Neural crest cell (in vitro differentiated cells): ENCODE measurements at places on chromosomes 13 and 19.

DNA sequence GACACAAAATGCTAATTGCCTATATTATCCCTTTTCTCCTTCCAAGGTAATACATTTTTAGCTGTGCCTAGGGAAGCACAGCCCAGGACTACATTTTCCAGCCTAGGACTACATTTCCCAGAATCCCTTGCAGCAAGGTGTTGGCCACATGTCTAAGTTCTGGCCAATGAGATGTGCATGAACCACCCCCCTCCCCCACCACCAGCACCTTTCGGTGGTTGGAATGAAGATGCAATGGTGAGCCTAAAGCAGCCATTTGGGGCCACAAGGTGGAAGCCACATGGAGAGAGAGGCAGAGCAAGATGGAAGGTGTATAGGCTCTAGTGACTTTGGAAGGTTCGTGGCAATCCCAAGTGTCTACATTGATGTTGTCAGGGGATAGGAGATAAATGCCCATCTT, 16.2 kb downstream of the UNC13A start:
- DNase-seq, result peak; percentile 11

DNA sequence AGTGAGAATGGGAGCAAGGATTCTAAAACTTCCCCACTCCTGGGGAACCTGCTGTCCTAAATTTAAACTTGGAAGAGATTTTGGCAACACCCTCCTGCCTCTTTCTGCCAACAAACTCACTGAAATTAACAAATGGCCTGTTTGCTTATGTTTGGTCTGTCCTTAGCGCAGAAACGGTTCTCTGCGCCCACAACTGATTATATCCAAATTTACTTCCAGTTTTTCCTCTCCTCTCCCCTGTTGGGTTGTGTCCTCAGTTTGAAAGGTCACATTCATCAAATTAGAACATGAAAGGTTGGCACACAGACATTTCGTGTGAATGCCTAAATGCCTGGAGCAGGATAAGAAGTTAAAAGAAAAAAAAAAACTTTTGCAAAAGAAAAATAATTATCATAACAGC, 56.4 kb upstream of the MRI1 start:
- DNase-seq, result no peak

GRCh38 chr13:110438776-110439175, 122.7 kb downstream of the RAB20 start:
- no peak for DNase-seq

DNA sequence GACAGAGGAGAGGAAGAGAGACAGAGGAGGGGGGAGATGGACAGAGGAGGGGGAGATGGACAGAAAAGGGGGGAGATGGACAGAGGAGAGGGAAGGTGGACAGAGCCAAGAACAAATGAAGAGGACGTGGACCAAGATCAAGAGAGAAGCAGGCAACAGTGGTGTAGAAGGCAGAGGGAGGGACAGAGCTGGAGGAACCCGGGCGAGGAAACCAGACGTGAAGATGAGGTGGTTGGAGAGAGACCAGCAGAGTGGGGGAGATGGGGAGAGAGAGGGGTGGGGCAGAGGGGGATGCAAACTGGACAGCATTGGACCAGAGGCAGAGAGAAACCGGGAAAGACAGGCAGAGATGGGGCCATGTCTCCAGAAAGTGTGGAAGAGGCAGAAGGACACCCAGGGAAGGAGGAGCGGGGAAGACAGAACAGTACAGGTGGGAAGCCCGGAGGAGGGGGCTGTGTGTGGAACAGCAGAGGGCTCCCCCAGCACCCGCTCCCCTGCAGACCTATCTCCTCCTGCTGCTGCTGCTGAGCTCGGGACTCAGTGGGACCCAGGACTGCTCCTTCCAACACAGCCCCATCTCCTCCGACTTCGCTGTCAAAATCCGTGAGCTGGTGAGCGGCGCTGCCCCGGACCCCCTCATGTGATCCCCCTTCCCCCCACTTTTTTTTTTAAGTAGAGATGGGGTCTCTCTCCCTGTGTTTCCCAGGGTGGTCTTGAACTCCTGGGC, 1.3 kb downstream of the FLT3LG start:
- no peak for DNase-seq

- no peak for DNase-seq
Observed at GRCh38 chr13:72489751-72490150, 237.7 kb downstream of the MZT1 start.

DNA sequence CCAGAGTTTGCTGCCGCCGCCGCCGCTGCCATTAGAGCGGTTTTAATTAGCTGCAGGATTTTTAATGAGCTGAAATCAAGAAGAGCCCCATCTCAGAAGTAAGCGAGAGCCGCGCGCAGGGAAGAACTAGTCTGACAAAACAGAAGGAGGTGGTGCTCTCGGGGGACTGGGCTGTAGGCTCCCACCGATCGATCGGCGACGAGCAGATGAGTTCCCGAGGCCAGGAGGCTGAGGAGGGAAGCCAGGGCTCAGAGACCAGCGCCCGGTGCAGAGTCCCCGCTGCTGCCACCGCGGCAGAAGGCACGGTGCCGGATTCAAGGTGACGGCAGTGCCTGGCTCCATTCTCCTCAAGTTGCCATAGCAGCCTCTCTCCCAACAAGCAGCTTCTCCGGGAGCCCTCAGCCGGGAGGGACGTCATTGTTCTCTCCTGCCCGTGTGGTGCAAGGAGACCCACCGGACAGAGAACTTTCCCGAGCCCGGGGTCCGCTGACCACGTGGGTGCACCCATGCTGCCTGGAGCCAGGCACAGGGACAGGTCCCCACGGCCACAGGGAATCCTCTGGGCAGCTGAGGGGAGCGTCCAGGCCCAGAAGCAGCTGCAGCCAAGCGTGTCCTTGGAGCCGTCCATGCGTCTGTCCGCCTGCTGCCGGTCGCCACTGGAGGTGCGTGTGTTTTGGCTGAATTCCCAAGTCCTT, 62.9 kb downstream of the CHST8 start:
- peak; percentile 14 for DNase-seq

GRCh38 chr19:1618157-1619093, 13.2 kb upstream of the UQCR11 start:
- no peak for DNase-seq

DNA sequence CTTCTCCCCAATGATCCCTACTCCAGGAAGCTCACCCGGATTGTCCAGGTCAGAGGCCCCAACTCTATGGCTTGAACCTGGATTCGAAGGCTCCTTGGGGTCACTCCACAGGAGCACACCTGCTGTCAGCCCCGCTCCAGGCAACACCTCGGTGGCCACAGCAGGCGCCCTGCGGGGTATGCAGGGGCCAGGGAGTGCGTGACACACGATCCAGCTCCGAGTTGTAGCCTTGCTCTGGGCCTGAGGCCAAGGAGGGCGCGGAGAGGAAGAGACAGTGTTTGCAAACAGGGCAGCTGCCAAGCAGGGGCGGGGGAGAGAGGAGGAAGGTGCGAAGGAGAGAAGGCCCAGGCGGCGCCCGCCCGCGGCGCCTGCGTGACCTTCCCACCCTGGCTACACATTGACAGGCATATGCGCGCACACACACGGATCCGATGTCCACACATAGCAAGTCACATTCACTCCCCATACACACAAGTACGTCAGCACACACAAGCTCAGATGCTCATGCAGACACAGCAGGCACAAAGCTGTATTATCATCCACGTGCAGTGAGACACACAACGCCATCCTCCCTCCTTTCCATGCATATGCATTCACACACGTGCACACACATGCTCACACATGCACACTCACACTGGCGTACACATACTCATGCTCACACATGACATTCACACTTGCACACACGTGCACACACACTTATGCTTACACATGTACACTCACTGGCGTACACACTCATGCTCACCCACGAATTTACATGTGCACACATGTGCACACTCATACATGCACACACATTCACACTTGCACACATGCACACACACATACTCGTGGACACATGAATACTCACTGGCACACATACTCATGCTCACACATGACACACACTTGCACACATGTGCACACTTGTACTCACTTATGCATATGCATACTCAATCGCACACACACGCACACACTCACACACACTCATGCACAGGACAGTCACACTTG, 10.4 kb downstream of the SBK2 start:
- DNase-seq, result no peak

GRCh38 chr19:7887408-7888144, 734 bp upstream of the LRRC8E start:
- DNase-seq, result no peak

DNA sequence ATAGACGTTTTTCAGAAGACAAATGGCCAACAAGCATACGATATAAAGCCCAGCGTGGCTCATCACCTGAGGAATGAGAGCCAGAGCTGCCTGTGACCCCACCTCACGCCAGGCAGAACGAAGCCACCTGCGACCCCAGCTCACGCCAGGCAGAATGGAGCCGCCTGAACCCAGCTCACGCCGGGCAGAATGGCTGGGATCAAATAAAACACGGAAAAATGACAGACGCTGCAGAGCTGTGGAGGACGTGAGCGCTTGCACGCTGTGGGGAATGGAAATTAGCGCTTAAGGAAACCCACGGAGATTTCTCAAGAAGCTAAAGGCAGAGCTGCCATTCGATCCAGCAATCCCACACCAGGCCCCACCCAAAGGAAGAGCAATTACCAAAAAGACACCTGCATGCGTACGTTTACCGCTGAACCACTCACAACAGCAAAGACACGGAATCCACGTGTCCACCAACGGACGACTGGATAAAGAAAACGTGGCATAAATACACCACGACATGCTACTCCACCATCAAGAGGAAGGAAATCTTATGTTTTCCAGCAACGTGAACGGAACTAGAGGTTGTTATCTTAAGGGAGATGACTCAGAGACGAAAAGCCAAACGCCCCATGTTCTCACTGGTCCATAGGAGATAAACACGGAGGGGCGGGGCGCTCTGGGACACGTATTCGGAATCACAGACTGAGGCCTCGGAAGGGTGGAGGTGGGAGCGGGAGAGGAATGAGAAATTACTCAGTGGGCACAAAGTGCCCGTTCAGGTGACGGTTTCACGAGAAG, 30.7 kb upstream of the C13orf46 start:
- DNase-seq, result no peak

DNA sequence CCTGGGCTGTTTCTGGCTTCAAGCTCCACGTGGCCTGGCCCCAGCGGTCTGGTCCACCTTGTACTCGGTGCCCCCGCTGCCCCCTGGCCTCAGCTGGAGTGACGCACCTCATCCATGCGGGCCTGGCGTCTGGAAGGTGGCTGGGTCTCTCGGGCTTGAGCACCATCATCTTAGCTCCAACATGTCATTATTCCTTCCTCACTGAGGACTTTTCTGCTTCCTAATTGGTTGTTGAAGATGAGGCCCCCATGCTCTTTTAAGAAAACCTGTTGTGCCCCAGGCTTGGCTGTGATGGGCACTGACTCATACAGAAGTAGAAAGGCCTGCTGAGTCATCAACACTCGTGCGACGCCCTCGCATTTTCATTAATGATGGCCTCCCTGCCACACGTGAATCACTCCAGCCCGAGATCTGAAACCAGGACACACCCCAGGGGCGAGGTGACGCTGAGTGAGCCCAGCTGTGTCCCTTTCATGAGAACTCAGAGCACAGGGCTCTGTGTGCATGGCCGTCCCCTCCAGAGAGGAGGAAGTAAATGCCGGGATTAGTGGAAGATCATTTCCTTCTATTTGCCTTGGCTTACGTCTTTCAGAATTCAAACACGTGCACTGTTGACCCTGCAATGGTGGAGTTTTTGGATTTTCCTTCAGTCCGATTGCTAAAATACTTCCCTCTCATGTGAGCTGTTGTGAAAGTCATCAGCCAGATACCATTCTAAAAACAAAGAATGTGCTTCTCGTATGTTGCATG, 14.0 kb upstream of the GJA3 start:
- no peak for DNase-seq

DNA sequence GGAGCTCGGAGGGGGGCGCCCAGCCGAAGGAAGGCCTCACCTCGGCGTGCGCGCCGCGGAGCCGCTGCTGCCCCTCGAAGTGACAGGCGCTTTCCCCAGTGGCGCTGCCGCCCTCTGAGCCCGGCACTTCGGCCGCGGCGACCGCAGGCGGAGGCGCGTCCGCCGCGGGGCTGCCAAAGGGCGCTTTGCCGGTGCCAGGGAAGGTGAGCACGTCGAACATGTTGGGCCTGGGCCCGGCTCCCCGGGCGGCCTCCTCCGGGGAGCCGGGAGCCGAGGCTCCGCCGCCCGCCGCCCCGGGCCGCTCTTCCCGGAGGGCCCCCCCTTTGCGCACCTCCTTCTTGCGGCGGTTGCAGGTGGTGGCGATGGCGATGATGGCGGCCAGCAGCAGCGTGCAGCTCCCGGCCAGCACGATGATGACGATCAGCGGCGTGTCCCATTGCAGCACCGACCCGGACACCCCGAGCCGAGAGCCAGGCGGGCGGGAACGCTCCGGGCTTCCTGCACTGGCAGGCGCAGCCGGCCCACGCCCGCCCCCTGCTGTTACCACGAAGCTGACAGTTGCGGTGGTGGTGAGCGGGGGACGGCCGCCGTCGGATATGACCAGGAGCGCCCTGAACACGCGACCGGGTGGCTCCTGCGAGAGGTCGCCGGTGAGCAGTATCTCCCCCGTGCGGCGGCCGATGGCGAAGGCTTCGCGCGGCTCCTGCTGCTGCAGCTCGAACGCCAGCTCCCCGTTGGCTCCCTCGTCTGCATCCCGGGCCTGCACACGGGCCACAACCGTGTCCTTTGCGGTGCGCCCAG, 2.5 kb downstream of the PCDH8 start:
- DNase-seq, result peak; percentile 61

DNA sequence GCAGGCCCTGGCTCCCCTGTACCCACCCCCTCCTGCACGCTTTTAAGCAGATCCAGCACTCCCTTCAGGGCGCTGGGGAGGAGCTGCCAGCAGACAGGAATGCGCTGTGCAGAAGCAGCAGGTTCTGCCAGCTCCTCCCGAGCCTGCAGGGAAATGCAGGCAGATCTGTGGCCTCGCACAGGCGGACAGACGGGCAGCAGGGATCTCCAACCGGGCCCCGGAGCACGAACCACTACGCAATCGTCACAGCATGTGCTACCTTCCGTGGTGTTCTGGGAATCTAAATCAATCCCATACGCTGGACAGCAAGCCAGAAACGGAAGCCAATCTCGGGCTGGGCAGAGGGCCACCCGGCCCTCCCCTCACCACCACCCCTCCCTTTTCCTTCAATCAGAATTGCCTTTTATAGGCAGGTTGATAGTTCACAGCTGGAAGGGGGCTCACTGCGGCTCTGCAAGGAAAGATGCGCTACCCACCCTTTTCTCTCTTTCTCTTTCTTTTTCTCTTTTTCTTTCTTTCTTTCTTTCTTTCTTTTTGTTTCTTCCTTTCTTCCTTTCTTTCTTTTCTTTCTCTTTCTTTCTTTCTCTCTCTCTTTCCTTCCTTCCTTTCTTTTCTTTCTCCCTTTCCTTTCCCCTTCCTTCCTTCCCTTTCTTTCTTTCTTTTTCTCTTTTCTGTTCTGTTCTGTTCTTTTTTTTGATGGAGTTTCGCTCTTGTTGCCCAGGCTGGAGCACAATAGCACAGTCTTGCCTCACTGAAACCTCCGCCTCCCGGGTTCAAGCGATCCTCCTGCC, 99.9 kb downstream of the GNG7 start:
- DNase-seq, result no peak

DNA sequence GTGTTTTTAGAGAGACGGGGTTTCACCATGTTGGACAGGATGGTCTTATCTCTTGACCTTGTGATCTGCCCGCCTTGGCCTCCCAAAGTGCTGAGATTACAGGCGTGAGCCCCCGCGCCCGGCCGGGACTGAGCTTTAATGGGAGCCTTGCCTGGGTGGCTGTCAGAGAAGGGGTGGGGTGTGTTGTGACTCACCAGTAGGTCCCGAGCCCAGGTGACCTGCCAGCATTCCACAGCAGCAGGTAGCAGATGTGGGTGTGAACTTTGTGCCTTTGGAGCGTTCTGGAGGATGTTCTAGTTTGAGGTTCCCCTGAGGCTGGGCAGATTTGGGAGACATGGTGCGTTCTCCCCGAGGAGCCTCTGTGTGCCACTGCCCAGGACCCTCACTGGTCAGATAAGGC, 7.1 kb upstream of the EPN1 start:
- no peak for DNase-seq

- no peak for DNase-seq
Observed at GRCh38 chr19:5204212-5204611, 136.4 kb downstream of the PTPRS start.

- no peak for DNase-seq
Observed at GRCh38 chr13:33207615-33207961, 78.0 kb downstream of the STARD13 start.
